Right renal pelvis (tissue), 4 donors: ENCODE measurements at places on chromosomes 12 and 14. TPM values are rescaled to one million over a fixed set of nuclear protein-coding genes. Genes with fewer than 3 reads are reported as not detected.
A peak's percentile ranks its signal among the peaks of the same experiment; 100 is the strongest.

PIWIL1 gene
- polyA plus RNA-seq, result 0.55 TPM

- no peak for DNase-seq
Measured at GRCh38 chr12:58455136-58455535, 465.2 kb downstream of the LRIG3 start.

SMCO2 gene
- 0.36 TPM for polyA plus RNA-seq

RHEBL1 gene
- polyA plus RNA-seq, result 1.6 TPM

GRCh38 chr14:25574628-25575325 lies 524.8 kb upstream of the STXBP6 start:
- DNase-seq, result no peak

DNA sequence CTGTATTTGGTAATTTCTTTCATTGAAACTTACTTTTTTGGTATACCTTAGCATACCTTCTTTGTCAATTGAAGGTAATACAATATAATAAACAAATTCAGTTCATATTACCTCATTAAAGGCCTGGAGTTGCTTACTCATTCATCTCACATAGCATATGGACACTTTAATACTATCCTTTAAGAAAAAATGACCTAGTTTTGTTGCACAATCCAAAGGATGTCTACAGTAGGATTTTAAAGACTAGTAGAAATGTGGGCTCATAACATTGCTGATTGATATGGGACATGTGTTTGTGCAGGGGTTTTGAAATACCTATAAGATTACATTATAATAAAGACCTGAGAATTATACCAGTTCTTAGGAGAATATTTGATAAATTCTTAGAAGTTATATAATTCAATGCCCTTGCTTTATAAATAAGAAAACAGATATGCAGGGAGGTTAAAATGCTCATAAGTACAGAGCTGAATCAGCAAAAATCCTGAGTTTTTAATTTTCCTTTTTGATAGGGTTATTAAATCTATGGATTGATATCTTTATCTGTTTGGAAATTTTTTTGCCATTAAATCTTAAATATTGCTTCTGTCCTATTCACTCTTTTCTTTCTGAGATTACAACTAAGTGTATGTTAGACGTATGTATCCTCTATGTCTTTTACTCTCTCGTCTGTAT lies 352.1 kb downstream of the ATP23 start:
- no peak for DNase-seq

- no peak for DNase-seq
Measured at GRCh38 chr14:24233538-24233866, 773 bp downstream of the GMPR2 start.

- no peak for DNase-seq
Measured at GRCh38 chr12:126492181-126492580, 1426.9 kb downstream of the AACS start.

FBXO34 gene
- polyA plus RNA-seq, result 39.1 TPM

DNA sequence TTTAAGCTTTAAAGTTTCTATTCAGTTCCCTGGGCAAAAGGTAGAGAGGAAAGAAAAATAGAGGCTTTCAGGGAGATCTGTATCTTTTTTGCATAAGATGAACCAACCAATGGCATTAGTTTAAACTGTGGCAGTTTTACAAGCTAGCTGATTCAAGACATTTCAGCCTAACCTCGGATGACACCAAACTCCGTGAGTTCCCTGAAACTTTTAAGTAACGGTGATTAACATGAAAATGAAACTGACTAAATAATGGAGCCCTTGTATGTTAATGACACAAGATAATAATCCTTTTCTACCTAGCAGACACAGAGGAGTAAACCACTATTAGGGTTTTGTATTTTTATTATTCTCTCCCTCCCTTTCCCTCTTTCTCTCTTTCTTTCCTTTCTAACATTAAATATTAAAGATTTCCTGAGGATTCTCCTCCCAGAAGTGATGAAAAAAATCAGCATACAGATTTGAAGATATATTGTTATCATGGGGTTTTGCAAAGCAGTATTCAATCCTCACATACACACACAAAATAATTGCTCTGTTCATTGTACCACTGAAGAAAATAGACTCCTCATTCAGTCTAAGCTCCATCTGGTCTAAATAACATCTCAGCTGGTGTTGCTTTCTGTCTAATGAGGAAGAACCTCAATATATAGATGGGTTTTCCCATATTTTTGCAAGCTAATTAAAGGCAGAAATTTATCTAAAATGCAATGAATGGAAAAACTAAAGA lies 483.8 kb downstream of the NOVA1 start:
- DNase-seq, result no peak

GTF2A1 gene
- 43.9 TPM for polyA plus RNA-seq

GRCh38 chr14:76498976-76499375 lies 123.0 kb downstream of the ESRRB start:
- no peak for DNase-seq

DNA sequence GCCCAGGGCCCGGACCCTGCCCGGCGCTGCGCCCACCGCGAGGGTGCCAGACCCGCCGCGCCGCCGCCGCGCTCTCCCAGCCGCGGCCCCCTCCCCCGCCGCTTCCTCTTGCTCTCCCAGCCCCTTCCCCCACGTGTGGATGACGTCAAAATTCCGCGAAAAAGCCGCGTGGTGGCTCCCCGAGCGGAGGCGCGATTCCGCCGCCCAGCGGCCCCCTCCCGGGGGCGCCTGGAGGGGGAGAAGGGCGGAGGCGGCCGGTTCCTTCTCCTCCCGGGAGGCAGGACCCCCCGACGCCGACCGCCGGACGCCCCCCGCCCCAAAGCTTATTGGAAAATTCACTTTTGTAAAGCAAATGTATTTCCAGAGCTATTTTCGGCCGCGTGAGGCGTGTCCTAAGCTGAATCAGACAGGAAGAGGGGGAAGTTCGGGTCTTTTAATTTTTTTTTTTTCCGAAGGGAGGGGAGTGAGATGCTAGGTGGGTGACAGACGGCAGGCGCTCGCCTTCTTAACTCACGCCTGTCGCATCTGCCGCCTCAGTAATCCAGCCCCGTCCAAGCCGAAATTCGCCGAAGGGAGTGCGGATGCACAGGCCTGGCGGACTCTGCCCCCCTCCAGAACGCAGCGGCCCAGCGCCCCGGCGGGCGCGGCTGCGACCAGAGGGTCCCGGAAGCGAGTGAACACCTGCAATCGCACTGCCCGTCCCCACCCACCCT lies 4.1 kb upstream of the CCND2 start:
- DNase-seq, result peak; percentile 84

DNA sequence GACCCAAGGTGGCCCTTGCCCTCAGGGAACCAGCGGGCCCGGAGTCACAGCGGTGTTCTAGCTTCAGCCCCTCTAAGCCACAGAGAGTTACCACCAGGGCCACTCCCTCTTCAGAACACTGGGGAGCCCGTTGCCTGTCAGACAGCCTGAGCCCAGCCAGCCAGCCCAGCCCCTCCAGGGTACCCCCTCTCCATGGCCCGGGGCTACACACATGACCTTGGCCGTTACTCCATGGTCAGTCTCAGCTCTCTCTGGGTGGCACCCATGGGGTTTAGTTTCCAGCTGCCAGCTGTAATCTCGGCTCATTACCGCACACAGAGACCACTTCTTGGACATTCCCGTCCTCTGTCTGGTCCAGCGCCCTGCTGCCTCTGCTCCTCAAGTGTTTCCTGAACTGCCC lies 35.0 kb downstream of the PPP2R5C start:
- no peak for DNase-seq

PPFIBP1 gene
- 62.1 TPM for polyA plus RNA-seq

WNT1 gene
- polyA plus RNA-seq, result not detected

GRCh38 chr14:78608998-78609787 lies 439.0 kb downstream of the NRXN3 start:
- no peak for DNase-seq

GRCh38 chr12:625998-626397 lies 37.2 kb downstream of the NINJ2 start:
- DNase-seq, result no peak

- DNase-seq, result no peak
Measured at GRCh38 chr12:93126069-93126474, 197.0 kb upstream of the EEA1 start.

DNA sequence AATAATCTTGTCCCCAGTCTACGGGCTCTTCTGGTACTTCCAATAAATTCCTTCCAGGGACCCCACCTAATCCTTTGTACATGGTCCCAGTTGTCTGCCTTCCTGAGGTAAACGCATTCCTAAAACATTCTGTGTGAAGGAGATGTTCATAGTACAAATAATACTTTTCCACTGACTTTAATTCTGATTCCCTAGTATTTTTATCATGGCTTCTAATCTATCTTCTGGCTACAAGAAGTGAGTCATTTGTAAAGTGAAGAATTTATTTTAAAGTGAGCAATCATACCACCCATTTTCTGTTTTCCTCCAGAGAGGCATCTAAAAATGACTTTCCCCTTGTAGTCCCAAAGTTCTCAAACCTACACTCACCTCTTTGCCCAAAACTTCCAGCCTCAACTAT lies 65.9 kb upstream of the NUDT4 start:
- no peak for DNase-seq

DNA sequence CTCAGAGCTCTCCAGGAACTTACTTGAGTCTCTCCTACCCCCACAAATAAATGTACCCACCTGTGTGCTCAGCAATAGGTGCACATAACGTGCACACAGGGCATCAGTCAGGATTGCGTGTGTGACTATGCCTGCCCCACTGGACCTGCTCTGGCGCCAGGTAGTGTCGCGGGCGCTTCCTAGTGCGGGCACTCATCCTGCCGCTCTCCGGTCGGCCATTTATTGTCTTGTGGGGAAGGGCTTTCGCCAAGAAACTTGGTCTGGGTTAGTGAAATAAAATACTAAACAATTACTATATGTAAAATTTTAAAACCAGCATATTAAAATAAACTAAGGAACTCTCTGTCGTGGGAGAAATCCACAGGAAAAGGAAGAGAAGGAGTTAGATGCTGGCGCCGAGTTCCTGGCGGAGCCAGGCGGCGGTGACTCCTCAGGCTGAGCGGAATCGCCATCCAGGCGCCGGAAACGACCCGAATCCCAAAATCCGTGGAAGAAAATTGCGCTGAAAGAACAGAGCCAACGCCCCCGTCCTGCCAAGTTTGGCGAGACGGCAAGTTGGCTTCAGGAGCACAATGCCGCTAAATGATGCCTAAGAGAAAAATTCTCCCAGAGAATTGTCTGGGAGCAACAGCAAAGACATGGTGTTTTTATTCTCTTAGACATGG lies 7.9 kb upstream of the HOXC13 start:
- DNase-seq, result no peak

DNA sequence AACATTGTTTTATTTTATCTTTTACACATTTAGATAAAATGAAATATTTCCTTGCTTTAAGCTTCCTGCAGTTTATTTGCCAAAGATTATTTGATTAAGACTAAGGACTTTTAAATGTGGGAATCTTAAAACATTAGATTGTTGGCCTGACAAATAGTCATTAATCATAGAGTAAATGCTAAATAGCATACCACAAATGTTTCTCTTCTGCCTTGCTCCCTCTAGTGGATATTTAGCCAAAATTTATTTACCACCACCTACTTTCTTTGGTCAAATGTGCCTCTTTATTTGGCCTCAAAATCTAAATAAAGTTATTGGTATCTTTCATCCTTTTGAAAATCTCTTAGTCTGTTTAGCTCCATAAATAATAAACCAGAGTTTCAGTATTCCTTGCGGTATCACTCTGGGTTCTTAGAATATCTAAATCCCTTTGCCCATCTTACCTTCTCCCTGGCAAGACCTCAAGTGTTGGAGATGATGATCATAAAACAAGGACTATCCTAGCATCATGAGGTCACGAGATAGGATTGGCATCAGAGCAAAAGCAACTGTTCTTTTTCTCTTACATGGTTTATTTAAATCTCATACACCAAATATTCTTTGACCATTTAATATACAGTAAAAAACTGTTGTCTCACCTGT lies 150.6 kb upstream of the AEBP2 start:
- DNase-seq, result peak; percentile 12

DNA sequence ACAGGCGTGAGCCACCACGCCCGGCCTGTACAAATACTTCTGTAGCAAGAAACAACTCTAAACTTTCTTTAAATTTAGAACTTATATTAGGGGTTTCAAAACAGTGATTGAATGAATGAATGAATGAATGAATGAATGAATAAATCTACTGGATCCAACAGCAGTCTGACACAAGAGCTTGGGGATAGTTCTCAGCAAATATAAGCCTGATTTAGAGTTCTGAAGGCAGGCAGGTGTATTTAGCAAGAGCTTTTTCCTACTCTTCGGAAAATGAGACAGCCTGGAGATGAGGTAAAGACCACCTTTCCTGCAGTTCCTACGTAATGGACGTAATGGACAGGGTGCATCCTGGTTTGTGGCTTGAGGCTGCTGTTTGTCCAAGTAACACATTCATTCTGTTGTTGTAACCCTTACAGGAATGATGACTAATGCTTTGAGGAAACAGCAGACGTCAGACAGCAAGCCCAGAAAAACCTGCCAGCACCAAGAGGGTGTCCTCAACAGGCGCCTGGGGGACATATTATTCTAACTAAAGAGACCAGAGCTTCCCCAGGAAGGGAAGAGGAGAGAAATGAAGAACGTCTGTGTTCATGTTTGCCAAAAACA lies 277.4 kb upstream of the SOX5 start:
- no peak for DNase-seq

GRCh38 chr14:87387806-87388205 lies 605.2 kb downstream of the GALC start:
- no peak for DNase-seq

DNA sequence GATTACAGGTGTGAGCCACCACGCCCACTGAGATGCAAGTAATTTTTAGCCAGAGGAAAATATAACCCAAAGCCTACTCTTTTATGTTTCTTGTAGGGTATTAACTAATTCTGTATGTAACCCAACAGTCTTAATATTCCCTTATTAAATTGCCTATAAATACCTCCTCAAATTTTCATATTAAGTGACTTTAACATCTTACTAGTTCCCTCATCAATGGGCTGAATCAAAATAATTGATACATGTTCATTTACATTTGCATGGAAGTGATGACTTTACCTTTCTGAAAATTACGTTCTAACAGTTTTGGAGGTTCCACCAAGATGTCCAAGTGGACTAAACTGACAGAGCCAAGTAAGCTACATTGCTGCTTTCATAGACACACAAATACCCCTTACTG lies 3.1 kb downstream of the SOS2 start:
- DNase-seq, result no peak

DNA sequence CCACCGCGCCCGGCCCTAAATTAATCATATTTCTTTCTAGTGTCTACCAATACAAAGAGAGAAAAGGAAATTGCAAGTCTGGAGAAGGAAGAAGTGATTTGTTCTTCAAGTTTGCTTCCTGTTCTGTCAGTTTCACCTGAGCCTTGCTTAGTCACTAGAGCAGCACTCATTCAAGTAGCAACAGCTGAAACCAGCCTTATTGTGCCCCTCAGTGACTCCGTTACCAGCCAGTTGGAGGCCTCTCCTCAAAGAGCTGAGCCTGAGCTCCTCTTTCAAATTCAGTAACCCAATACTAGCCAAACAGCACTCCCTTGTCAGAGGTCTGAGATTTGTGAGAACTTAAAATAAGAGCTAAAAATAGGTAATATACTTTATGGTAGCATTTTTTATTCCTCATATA lies 17.4 kb downstream of the PAWR start:
- no peak for DNase-seq

DNA sequence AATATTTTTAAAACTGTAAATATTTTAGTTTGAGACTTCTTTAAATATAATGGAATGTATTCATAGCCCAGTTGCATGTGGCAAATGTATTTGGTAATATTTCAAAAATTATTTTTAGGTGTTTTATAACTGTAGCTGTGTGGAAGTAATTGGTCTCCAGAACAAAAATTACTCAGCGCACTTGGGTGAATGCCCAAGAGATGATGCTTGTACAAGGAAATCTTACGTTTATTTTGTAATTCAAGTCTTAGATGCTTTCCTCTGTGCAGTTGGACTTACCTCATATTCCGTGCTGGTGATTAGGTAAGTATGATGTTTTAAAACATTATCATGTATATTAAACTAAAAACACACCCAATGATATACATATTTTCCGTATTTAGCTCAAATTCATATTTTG lies 76.7 kb upstream of the SLCO1B1 start:
- no peak for DNase-seq
